Suppressor macrophage (primary cell): ENCODE measurements at places on chromosomes 6 and 20.

GRCh38 chr6:113522376-113522775, 334.8 kb upstream of the MARCKS start:
- DNase-seq: no peak

DNA sequence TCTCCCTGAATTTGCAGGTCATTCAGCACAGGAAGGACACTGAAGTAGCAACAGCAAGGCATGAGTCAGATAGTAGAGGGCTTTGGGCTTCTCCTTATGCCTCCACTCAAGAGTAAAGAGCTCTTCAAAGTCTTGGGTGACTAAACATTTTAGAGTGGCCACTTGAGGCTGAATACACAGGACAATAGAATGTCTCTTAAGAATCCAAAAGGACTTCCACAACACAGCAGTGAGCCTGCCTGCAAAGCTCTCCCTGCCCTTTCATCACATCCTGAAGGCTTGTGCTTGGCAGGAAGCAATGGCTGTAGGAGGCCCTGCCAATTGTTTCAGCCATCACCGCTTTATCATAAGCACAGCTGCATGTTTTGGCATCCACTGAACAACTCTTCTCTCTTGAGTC, 36.8 kb downstream of the FOXQ1 start:
- no peak for DNase-seq

GRCh38 chr6:124396361-124396760, 565.9 kb upstream of the RNF217 start:
- no peak for DNase-seq

- DNase-seq: no peak
These were observed 17.5 kb downstream of the CEBPB start for GRCh38 chr20:50208085-50208491.

DNA sequence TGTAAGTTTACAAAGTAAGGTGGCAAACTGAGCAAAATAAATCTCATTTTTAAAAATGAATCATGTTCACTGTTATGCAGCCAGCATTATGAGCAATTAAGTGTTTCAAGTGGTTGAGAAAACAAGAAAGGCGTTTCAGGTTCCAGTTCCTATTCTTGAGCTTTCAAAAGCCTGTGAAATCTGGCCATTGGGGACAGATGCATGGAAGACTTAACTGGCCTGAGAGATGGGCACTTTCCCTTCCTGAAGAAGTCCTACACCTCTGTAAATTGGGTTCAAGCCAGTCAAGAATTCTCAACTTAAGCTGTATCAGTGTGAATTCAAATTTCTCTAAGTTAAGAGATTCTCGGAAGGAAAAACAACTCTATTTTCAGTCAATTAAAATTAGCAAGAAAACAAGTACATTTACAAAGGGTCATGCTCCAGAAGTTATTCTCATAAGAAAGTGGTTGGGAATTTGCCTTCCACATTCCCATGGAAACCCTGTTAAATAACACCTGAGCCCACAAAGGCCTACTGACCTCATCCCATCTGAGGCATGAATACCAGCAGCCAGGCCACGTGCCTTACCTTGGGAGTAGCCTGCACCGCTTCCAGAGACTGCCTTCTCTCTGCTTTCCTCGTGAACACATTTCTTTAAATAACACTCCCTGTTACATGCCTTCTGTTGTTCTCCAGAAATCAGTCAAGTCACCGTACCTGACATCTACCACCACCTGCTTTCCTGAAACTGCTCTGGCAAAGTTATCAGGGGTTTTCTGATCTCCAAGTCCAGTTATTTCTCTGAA, 19.4 kb downstream of the MAP3K5 start:
- DNase-seq: peak; percentile 35

DNA sequence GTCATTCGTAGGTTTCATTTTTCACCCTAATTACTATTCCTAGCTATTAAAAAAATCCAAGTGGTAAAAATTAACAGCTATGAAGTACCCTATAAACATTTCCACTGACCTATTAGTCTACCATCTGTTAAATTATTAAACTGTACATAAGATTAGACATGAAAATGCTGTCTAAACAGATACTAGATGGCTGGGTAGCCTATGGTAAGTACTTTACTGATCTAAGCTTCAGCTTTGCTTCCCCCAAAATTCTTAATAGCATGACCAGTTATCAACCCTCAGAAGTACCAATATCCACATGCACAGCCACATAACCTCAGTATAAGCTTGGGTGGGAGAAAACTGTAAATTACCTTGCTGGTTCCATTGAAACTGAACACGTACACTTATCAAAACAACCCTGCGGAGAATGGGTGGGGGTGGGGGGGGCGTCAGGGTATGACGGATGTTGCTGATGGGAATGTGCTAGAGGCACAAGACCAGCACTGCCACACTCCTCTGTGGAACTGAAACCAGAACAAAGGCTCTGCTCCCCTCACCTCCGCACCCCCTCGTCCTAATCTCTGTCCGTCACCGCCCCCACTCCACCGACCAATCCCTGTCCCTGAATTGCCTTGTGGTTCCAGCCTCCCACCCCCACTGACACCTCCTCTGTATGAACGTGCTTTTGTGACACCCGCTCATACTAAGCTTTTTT, 45.3 kb downstream of the B4GALT5 start:
- peak; percentile 85 for DNase-seq

DNA sequence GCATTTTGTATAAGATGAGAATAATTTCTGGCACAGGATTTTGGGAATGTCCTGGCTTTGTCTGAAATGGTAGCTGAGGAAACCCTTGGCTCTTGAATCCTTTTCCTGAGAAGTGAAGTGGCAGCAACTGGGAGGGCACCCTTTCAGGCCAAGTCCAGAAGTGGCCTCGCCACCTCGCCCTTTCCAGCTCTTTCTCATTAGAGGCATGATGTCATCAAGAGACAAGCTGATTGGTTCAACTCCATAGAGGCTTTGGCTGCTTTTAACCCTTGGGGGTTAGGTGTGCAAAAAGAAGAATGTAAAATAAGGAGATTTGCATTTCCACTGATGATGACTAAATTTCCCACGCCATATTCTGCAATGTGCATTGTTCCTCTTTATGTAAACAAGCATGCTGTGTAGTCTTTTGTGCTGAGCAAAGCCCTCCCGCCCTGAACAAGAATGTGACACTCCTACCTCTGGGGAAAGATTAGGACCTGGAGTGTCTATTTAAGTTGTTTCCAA, 116.5 kb downstream of the TCP11 start:
- peak; percentile 83 for DNase-seq

DNA sequence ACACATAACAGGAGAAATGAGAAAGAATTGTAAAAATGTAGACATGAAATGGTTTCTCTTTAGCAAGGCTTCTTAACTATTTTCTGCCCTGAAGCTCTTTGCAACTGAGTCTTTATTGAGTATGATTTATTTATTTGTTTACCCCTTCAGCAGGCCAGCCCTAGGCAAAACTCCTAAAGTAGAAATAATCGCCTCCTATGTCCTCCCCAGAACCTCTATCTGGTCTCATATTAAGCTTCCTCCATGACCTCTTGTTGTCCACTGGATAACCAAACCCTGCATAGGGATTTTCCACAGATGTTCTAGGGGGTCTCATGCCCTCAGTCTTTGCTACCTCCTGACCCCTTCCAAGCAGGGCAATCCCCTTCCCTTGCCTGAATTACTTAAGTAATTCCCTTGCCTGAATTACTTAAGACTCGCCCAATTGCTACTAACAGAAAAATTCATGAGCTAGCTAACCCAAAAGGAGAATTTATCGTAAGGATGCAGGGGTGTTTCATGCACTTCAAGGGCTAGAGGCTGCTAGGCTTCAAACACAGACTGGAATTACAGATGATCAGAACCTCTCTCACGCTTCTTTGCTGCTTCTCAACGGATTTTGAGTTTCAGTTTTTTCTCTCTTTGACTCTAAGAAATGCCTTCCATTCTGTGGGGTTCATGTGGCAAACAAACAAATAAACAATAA, 425.9 kb upstream of the RNF217 start:
- DNase-seq: no peak

DNA sequence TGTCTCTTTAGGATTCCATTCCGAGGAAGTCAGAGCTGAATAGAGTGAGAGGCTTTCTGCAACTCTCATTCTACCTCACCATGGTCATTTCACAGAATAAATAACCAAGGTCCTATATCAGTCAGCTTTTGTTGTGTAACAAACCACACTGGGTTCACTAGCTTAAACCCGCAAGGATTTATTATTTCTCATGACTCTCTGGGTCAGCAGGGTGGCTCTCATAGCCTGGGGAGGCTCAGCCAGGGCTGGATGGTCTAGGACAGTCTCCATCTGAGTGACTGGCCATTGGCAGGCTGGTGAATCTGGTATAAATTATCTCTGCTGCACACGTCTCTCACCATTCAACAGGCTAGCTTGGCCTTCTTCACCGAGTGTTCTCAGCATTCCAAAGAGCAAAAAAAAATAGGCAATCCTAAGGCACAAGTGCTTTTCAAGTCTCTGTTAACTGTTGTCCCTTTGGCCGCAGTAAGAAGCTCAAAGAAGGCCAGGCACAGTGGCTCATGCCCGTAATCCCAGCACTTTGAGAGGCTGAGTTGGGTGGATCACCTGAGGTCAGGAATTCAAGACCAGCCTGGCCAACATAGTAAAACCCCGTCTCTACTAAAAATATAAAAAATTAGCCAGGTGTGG, 39.7 kb downstream of the ISM1 start:
- no peak for DNase-seq

GRCh38 chr6:24227556-24227955, 101.5 kb downstream of the NRSN1 start:
- DNase-seq: no peak

GRCh38 chr6:139172151-139172550, 37.3 kb downstream of the HECA start:
- no peak for DNase-seq

GRCh38 chr6:56420296-56420695, 172.9 kb upstream of the COL21A1 start:
- no peak for DNase-seq

DNA sequence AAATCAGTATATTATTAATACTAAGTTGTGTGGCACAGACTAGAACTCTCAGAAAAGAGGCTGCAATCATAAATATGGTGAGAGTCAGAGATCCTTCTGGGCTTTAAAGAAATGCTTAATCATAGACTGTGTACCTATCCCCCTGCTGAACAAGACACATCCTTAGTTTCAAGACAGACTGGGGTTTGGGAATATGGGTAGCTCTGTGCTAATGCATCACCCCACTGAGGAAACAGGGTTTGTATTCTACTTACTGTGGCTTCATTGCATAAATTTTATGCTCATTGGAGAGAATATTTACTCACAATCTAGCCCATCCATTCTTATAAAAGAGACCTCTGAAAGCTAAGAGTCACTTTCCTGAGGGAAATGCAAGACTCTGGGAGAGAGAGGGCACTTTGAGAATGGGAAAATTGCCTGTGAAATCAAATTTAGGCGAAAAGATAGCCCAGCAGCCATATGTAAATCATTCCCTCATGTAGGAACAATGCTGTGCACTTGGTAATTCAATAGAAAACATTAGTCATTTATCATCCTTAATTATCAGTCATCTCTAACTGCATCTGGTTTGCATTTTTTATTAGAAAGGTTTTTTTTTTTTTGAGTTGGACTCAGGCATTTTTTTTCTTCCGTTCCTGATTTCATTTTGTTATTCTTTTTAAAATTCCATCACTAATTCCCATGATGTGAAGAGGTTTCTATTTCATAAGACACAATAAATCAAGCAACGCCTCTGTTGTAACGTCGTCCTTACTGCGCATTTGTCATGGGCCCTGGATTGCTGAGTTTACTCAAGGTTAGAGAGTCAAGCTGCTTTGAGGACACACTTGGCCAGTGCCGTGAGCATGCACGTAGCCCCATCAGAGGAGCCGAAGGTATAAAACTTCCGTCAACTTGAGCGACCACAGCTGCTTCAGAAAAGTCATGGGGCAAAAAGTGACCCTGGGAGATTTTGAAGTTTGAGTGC, 91.8 kb downstream of the TRMT11 start:
- no peak for DNase-seq

DNA sequence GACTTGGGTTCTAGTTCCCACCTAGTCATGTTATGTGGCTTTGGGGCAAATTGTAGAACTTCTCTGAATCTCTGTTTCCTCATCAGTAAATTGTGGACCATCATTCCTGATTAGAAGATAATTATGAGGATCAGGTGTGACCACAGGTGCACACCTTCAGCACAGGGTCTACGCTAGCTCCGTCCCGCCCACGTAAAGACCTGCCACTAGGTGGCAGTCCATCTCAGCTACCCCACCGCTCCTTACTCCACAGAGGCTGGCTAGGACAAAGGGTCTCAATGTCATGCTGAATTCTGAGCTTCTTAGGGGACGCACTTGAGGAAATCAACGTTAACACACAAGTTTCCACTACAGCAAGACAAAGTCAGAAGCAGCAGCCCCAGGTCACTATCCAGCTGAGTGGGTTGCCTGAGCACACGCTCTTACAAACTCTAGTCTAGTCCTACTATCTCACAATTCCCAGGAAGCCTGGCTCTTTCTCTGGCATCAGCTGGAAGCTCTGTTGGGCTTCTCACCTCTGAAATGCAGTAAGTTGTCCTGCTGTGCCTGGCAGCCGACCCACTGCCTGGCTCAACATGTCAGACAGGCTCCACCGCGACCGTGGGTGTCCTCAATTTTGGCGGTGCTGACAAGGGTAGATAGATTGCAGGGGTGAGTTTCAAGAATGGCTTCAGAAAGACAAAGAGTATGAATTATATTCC, 2.0 kb upstream of the PLCG1 start:
- peak; percentile 53 for DNase-seq

- DNase-seq: no peak
These were observed 43.5 kb downstream of the OR2B6 start for GRCh38 chr6:28000351-28001045.

GRCh38 chr6:163641706-163642105, 227.2 kb downstream of the QKI start:
- no peak for DNase-seq
